ENCODE measurements at places on chromosomes 4 and X. TPM values are rescaled to one million over a fixed set of nuclear protein-coding genes. Genes with fewer than 3 reads are reported as not detected.

GRCh38 chr4:25993395-25994185, 79.6 kb downstream of the SMIM20 start:
- no peak overlapping the region for H3K27ac ChIP-seq
- DNase-seq, result peak; percentile 68
- H3K4me1 ChIP-seq, result peaks cover 27% of the 10 kb centered on the region
- H3K36me3 ChIP-seq, result no peaks in the 10 kb centered on the region
- H3K27me3 ChIP-seq, result peaks cover 7% of the 10 kb centered on the region

- H3K4me3 ChIP-seq, result peak overlapping the region; percentile 97
- H3K4me1 ChIP-seq, result peaks cover 51% of the 10 kb centered on the region
- DNase-seq, result peak; percentile 69
Observed at GRCh38 chr4:168631241-168632162, 134.7 kb downstream of the PALLD start.

- DNase-seq, result no peak
- H3K27me3 ChIP-seq, result no peaks in the 10 kb centered on the region
- H3K4me3 ChIP-seq, result no peak overlapping the region
- peaks cover 19% of the 10 kb centered on the region for H3K4me1 ChIP-seq
Observed at GRCh38 chrX:10104958-10105658, 51.7 kb upstream of the CLCN4 start.

DNA sequence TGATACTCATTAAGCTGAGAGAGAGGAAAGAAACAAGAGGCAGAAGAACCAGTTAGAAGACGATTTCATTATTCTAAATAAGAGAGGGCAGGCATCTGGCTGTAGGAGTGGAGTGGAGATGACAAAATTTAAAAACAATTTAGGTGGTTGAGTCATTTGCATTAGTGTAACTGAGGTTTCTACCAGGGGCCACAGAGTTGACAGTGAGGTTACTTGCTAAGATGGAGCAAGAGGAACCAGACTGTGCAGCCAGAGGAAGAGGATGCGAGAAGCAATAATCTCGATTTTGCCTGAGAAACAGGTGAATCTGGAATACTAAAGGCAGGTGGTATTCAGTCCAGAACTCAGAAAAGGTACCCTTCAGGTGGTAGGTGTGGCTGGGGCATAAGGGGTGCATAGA, 491.9 kb downstream of the MID1IP1 start:
- H3K4me3 ChIP-seq, result no peak overlapping the region
- H3K27me3 ChIP-seq, result no peaks in the 10 kb centered on the region
- H3K4me1 ChIP-seq, result no peaks in the 10 kb centered on the region
- DNase-seq, result no peak
- no peak overlapping the region for H3K27ac ChIP-seq

DNA sequence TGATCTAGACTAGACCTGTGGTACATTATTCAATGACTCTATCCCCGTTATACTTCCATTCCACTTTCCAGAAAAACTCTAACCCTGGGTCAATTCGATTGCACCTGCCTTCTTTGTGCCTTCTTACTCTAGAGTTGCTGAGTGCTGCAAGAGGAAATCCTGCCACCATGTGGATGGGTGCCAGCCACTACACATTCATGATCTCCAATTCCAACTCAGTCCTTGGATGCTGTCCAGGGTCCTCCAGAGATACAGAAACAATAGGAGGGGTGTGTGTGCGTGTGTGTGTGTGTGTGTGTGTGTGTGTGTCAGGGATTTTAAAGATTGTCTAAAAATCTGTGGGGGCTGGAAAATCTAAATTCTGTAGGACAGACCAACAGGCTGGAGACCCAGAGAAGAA, 42.9 kb upstream of the INTS6L start:
- DNase-seq, result peak; percentile 9
- H3K27me3 ChIP-seq, result peaks cover 13% of the 10 kb centered on the region
- no peaks in the 10 kb centered on the region for H3K36me3 ChIP-seq

DNA sequence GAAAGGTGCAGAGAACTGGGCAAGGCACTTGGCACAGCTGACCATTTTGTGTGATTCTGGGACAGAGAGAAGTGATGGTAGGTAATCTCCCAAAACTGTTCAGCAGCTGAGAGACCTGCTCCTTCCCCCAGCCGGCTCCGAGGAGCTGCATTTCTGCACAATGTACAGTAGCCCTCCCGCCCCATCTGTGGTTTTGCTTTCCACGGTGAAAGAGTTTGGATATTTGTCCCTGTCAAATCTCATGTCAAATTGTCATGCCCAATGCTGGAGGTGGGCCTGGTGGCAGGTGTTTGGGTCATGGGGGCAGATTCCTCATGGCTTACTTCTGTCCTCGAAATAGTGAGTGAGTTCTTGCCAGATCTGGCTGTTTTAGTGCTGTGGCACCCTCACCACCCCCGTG, 90.5 kb upstream of the CD99 start:
- peaks cover 5% of the 10 kb centered on the region for H3K4me1 ChIP-seq
- no peaks in the 10 kb centered on the region for H3K27me3 ChIP-seq
- H3K4me3 ChIP-seq, result no peak overlapping the region
- H3K36me3 ChIP-seq, result peaks cover 8% of the 10 kb centered on the region
- H3K27ac ChIP-seq, result no peak overlapping the region

GRCh38 chr4:185298728-185299430, 89.5 kb downstream of the SNX25 start:
- peaks cover 12% of the 10 kb centered on the region for H3K36me3 ChIP-seq
- no peak overlapping the region for H3K27ac ChIP-seq
- H3K4me1 ChIP-seq, result peaks cover 5% of the 10 kb centered on the region
- DNase-seq, result no peak
- no peaks in the 10 kb centered on the region for H3K27me3 ChIP-seq

GRCh38 chrX:56783450-56783831, 54.4 kb downstream of the NBDY start:
- no peaks in the 10 kb centered on the region for H3K27me3 ChIP-seq
- no peak for DNase-seq
- no peak overlapping the region for H3K27ac ChIP-seq
- H3K4me1 ChIP-seq, result peaks cover 17% of the 10 kb centered on the region
- H3K4me3 ChIP-seq, result no peak overlapping the region
- peaks cover 26% of the 10 kb centered on the region for H3K36me3 ChIP-seq

GRCh38 chr4:60683973-60684372, 516.2 kb upstream of the ADGRL3 start:
- H3K4me3 ChIP-seq, result no peak overlapping the region
- H3K36me3 ChIP-seq, result no peaks in the 10 kb centered on the region
- no peaks in the 10 kb centered on the region for H3K27me3 ChIP-seq
- no peaks in the 10 kb centered on the region for H3K4me1 ChIP-seq

DNA sequence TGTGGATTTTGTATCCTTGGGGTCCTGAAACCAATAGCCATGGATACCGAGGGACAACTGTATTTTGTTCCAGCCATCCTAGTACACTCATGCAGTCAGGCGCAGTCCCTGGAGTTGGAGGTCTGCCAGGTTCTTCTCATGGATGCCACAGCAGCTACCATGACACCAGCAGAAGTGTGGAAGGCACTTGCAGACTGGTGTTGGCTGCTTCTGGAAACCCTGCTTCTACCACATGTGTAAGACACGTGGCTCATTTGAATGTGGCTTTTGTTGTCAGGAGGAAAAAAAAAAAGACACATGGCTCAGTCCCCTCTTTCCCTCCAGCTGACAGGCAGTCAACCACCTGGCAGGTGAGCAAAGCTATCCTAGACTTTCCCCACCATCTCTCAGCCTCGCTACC, 19.4 kb downstream of the DRD5 start:
- no peak for DNase-seq
- H3K4me1 ChIP-seq, result no peaks in the 10 kb centered on the region
- no peaks in the 10 kb centered on the region for H3K36me3 ChIP-seq
- no peak overlapping the region for H3K27ac ChIP-seq

GRCh38 chr4:159281771-159282170, 178.9 kb downstream of the RAPGEF2 start:
- DNase-seq, result no peak
- no peaks in the 10 kb centered on the region for H3K27me3 ChIP-seq
- H3K4me3 ChIP-seq, result no peak overlapping the region

DNA sequence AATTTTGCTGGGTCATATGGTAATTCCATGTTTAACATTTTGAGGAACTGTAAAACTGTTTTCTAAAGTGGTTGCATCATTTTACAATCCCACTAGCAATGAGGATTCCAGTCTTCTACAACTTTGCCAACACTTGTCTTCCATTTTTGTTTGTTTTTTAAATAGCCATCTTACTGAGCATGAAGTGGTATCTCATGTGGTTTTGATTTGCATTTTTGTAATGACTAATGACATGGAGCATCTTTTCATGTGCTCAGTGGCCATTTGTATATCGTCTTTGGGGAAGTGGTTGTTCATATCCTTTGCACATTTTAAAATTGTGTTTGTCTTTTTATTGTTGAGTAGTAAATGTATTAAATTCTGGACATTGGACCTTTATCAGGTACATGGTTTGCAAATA, 94.7 kb downstream of the TMEM131L start:
- DNase-seq, result no peak
- no peaks in the 10 kb centered on the region for H3K27me3 ChIP-seq
- peaks cover 42% of the 10 kb centered on the region for H3K36me3 ChIP-seq
- no peak overlapping the region for H3K27ac ChIP-seq
- peaks cover 13% of the 10 kb centered on the region for H3K4me1 ChIP-seq

DNA sequence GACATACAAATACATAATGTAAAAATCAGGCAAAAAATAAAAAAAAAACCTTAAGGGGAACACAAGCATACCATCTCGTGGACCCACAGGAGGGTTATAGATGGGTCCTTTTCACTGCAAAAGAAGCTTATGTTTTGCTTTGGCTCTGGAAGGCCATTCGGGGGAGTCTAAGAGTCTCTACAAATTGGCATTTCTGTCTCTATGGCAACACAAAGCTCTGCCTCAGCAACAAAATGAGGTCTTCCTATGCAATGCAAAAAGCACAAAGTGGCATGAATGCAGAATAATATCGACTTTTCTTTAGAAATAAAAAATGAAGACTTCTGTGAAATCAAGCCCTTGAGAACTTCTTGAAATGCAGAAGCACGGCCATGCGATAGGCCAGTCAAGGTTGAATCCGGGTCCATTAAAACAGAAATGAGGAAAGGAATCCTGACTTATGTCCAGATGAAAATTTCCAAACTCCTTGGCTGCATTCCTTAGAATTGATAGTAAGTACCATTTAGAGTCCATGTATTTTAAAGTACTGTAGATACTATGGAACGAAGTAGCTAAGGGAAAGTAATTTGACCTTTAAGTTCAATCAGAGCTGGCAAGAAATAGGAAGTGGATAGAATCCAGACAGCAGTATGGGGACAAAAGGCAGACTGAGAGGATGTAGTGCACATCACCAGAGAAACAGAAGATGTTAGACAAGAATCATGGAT, 63.7 kb upstream of the PDLIM3 start:
- no peaks in the 10 kb centered on the region for H3K36me3 ChIP-seq
- no peak overlapping the region for H3K27ac ChIP-seq
- H3K27me3 ChIP-seq, result no peaks in the 10 kb centered on the region
- no peak for DNase-seq
- peaks cover 7% of the 10 kb centered on the region for H3K4me1 ChIP-seq

DNA sequence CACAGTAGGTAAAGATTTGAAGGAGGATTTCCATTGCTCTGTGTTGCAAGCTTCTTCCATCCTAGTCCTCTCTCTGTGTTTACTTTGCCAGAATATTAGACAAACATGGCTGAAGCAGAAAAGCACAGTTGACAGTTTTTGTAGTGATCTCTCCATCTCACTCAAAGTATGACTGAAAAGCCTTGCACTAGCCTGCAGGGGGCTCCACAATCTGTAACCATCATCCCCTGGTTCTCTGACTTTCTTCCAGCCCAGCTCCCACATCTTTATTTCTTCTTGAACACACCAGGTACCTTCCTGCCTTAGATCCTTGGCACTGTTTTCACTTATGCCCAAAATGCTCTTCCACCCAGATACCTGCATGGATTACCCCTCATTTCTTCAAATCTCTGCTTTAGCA, 34.1 kb upstream of the HHIP start:
- H3K27ac ChIP-seq, result no peak overlapping the region
- H3K36me3 ChIP-seq, result no peaks in the 10 kb centered on the region
- no peak overlapping the region for H3K4me3 ChIP-seq
- H3K27me3 ChIP-seq, result no peaks in the 10 kb centered on the region
- peak; percentile 2 for DNase-seq

- H3K4me3 ChIP-seq, result peak overlapping the region; percentile 98
- no peak for DNase-seq
- H3K36me3 ChIP-seq, result peaks cover 5% of the 10 kb centered on the region
- peaks cover 4% of the 10 kb centered on the region for H3K27me3 ChIP-seq
Observed at GRCh38 chrX:132216806-132217202, 2.4 kb downstream of the RAP2C start.

DNA sequence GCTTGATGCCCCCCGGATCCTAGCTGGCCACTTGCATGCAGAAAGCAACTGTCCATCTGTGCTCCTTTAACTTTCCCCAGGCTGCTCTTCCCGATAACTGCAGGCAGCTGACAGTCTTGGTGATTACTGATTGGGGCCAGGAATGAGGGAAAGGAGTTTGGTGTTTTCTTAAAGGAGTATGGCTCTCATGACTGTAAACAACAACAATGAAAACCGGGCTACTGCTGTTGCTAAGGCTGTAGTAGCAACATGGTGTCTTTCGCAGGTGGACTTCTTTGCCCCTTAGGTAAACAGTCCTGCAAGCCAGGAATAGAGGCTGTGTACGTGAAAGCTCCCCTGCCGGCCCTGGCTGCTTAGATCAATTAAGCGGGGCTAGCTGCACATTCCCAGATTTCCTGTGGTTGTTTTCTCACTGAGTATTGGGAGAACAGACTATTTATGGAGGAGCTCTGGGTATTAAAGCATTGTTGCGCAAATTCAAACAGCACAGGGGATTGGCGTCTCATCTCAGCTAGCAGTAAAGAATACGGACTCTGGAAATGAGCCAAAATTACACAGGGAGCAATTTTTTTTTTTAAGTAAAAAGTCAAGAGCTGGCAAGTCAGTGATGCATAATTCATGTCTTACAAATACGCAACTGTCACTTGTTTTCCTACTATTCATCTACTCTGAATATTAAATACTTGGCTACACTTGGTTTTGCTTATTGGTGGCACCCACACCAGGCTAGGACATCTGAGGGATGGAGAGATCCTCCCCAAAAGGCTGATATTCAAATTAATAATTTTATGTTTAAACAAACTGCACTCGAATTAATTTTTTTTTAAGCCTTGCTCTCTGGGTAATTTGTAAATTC, 61.6 kb upstream of the NAP1L5 start:
- no peaks in the 10 kb centered on the region for H3K27me3 ChIP-seq
- no peak for DNase-seq
- peaks cover 32% of the 10 kb centered on the region for H3K4me1 ChIP-seq
- no peaks in the 10 kb centered on the region for H3K36me3 ChIP-seq
- H3K27ac ChIP-seq, result no peak overlapping the region
- H3K4me3 ChIP-seq, result no peak overlapping the region

GRCh38 chr4:168092176-168092712, at the start of gene ANXA10:
TSS of gene ANXA10 (plus strand) at chr4:168092537. CDS start at chr4:168092701, 164 bp downstream.
- no peaks in the 10 kb centered on the region for H3K4me1 ChIP-seq
- DNase-seq, result no peak
- no peak within 1 kb of the TSS for H3K27ac ChIP-seq

GRCh38 chr4:38668203-38668971, 4.4 kb downstream of the KLF3 start:
- H3K4me1 ChIP-seq, result peaks cover 85% of the 10 kb centered on the region
- H3K27me3 ChIP-seq, result no peaks in the 10 kb centered on the region
- H3K27ac ChIP-seq, result no peak overlapping the region
- no peaks in the 10 kb centered on the region for H3K36me3 ChIP-seq
- DNase-seq, result no peak
- peak overlapping the region; percentile 58 for H3K4me3 ChIP-seq

PITX2 gene
- 0.77 TPM for total RNA-seq

BEX5 gene
- total RNA-seq, result 3.8 TPM

USP46 gene
- 41.1 TPM for total RNA-seq

FAM149A gene
- total RNA-seq, result 5.6 TPM

SPANXD gene
- total RNA-seq, result not detected

P2RY8 gene
- not detected for total RNA-seq

TLR10 gene
- not detected for total RNA-seq

ZIC3 gene
- 2.3 TPM for total RNA-seq

Data from neural crest cell (in vitro differentiated cells).